Occipital lobe (tissue), 3 donors: ENCODE measurements at places on chromosomes 7 and 10.
A peak's percentile ranks its signal among the peaks of the same experiment; 100 is the strongest.

DNA sequence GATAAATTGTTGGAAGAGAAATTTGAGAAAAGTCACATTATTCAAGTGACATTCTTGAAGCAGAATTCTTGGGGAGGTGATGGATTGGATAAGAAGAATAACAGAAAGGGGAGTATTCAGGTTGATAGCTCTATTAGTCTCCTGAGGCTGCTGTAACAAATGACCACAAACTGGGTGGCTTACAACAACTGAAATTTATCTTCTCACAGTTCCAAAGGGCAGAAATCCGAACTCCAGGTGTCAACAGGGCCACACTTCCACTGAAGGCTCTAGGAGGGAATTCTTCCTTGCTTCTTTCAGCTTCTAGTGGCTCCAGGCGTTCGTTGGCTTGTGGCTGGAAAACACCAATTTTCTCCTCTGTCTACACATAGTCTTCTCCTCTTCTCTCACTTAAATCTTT lies 99.8 kb downstream of the TES start:
- no peak for DNase-seq

GRCh38 chr7:128840326-128841170 lies 10.3 kb downstream of the FLNC start:
- DNase-seq: no peak

GRCh38 chr7:5665094-5666025 lies 116.1 kb downstream of the RNF216 start:
- peak; percentile 50 for DNase-seq

DNA sequence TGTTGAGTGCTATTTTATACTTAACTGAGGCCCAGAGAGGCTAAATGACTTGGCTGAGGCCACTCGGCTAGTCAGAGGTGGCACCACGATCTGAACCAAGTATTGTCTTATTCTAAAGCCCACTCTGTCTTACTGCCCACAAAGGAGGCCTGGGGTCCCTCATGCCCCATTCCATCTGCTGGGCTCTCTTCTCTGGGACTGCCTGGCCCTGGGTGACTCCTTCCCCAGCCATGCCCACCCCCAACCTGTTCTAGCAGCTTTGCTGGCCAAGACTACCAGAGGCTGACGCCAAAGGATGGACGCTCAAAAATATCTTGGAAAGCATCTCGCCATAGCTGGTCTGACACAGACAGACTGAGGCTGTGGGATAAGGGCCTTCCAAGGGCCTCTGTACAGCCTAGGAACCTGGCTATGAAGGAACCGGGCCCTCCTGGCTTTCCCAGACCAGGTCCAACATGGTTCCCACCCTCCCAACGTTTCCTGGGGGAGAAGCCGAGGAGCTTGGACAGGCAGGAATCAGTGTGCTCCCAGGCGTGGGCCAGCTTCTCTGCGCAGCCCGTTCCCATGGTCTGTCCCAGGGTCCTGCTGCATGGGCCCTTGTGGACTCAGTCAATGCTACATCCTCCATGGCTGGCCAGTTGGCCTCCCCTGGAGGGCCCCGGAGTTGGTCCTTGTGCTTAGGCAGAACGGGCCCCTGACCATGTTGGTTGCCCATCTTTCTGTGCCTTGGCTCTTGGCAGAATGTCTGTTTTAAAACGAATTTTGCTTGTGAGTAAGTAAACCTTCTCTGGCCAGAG lies 11.7 kb downstream of the HSPA12A start:
- no peak for DNase-seq

- no peak for DNase-seq
Measured at GRCh38 chr7:130222-130572, 62.2 kb upstream of the FAM20C start.

DNA sequence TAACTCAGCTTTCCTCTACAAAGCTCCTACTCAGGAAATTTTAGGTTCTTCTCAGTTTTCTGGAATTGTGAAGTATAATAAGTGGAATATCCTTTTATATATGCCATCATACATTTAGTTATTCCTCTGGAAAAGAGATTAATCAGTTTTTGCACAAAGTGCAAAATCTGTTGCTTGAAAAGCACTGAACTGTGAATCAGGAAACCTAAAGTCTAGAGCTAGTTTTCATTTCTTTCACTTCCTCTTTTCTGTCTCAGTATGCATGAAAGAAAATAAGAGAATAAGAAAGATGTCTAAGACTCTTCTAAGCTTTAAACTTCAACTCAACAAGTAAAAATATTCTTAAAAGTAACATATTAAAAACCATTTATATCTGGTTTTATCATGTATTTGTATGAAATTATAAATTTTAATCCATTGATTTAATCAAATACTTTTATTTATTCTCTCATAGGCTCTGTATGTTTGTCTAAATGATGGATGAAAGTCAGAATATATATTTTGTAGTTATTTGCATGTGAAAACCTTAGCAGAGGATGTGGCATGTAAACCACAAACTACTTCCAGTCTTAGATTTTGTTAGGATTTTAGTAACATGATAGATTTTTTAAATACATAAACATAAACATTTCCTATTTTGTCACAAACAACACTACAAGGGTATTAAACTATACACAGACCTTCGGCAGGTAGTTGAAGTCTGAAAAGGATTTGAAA lies 1073.0 kb downstream of the XPNPEP1 start:
- DNase-seq: no peak

DNA sequence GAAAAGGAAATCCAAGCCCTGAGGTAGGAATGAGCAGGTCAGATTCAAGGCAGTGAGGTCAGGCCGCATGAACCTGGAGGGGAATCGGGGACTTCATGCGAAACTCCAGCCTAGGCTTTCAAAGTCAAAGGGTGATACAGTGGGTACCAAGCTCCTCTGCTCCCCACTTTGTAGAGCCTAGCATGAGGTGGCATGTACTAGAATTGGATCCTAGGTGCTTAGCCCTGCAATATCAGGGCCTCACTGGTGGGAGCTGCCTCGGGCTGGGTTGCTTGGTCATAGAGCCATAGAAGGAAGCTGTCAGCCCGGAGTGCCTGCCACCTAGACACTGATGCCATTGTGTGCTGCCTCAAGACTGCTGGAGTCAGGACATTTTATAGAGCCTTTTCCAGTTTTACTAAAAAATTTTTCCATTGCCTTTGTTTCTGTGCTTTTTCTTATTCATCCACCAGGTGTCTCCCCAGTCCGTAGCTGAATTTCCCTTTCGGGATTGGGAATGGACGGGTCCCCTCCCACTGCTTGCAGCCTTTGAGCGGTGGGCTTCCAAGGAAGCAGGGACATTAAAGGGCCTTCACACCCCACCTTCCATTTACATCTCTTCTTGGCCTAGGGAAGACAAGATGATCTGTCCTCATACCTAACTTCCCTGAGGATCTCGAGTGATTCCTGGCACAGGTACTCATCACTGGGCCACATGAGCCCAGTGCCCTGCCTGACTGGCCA lies 5.5 kb upstream of the LZTS2 start:
- no peak for DNase-seq

- DNase-seq: peak; percentile 5
Measured at GRCh38 chr7:55965805-55966421, 1.5 kb downstream of the NIPSNAP2 start.

DNA sequence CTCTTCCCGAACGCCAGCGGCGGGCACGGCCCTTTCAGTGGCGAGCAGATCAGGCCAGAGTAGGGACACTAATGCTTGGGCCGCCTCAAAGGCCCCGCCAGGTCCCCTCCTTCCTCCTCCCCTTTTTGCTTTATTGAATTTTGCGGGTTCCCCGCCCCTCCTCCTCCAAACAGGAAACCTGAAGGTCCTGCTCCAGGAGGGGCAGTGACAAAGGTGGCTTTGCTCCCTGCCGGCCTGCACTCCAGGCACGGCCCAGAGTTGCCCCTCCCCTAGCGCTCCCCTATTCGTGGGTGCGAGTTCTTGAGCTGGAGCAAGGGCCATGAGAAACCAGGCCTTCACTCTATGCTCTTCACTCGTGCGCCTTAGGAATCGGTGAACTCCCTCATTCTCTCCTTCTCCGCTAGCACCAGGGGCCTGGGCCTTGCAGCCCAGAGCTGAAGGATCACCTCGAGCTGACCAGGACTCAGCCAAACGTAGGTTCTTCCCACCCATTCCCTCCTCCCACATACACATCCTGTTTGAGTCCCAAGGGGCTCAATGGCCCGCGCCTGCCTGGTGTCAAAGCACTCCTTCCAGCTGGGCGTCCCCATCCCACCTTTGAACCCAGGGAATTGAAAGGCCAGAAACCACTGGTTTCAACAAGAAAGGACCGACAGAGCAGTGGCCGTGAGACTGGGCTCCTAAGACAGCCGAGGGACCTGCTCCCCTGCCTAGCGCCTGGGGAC lies 619 bp upstream of the HOXA6 start:
- DNase-seq: no peak

DNA sequence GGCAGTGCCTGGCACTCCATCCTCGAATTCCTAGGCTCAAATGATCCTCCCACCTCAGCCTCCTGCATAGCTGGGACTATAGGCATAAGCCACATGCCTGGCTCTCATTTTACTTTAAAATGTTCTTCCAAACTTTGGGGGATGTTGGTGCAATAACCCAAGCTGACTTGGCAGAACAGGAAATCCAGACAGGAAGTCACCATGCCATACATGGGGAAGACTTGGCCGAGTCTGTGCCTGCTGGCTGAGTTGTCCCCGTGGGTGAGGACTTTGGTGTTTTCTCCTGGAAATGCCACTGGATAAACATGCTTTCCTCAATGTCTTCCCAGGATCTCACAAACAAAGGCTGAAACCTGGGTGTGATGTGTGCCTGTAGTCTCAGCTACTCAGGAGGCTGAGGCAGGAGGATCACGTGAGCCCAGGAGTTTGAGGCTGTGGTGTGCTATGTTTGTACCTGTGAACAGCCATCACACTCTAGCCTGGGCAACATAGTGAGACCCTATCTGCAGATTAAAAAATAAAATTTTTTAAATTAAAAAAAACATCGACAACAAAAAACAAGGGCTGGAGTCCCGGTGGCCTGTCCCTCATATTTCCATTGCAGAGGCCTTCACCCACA lies 19.8 kb downstream of the HKDC1 start:
- DNase-seq: no peak

- DNase-seq: no peak
Measured at GRCh38 chr10:50469778-50470193, 154.0 kb downstream of the SGMS1 start.

- DNase-seq: no peak
Measured at GRCh38 chr7:29523728-29524127, 39.9 kb upstream of the PRR15 start.

DNA sequence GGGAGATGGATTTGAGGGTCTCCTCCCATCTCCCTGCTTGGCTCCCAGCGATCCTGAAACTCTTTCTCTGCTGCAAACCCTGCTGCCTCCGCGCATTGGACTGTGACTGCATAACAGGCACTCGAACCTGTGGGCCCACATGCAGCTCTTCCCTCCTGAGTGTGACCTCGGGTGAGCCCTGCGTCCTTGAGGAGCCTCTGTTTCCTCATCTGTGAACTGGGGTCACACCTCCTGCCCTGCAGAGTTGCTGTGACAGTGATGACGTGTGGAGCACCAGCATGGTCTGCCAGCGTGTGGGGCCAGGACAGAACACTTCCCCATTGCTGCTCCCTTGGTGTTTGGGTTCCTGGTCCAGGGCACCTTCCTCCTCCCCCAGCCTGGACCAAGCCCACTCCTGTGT lies 46.9 kb upstream of the PSMG3 start:
- DNase-seq: no peak

GRCh38 chr7:73448609-73449008 lies 15.0 kb downstream of the FZD9 start:
- no peak for DNase-seq

- no peak for DNase-seq
Measured at GRCh38 chr7:100190048-100190711, 12.5 kb downstream of the STAG3 start.

DNA sequence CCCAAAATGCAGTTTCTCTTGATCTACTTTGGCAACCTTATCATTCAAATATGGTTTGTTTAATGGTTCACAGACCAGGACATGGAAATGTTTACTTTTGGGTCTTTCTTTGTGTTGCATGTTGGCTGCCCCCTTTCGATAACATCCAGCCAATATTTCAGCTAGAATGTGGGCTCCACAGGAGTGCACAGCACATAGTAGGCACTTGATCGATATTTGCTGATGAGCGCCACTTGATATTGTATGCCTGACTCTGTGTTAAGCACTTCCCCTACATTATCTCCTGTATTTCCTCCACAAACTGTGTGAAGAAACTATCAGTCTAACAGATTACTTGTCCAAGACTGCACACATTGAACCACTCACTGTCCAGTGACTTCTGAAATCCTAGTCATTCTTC lies 60.2 kb downstream of the SMURF1 start:
- DNase-seq: no peak

- no peak for DNase-seq
Measured at GRCh38 chr10:117662751-117663540, 120.4 kb downstream of the EMX2 start.

GRCh38 chr7:39313974-39314373 lies 252.2 kb upstream of the YAE1 start:
- no peak for DNase-seq

- DNase-seq: no peak
Measured at GRCh38 chr10:122835908-122836307, 9.7 kb downstream of the CUZD1 start.

- DNase-seq: no peak
Measured at GRCh38 chr10:71756311-71757191, 16.8 kb downstream of the VSIR start.

GRCh38 chr10:91798649-91799611 lies 704 bp downstream of the TNKS2 start:
- no peak for DNase-seq
